ENCODE measurements at places on chromosomes 13 and 19.

DNA sequence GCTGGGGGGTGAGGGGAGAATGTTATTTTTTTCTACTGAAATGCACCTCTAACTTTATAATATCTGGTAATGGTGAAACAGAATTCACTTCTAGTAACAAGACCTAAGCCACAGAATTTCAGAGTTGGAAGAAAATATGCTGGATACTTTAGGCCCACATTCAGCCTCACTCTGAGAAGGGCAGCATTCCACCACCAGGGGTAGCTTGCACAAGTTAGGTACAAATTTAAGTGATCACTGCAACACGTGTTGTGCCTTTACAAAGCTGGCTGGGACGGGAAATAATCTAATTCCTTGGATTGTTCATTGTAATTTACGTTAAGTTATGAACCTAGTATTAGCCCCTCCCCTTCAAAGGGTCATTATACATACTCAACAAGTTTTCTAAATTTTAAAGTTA, 192.3 kb downstream of the RGCC start:
- no peak for DNase-seq

DNA sequence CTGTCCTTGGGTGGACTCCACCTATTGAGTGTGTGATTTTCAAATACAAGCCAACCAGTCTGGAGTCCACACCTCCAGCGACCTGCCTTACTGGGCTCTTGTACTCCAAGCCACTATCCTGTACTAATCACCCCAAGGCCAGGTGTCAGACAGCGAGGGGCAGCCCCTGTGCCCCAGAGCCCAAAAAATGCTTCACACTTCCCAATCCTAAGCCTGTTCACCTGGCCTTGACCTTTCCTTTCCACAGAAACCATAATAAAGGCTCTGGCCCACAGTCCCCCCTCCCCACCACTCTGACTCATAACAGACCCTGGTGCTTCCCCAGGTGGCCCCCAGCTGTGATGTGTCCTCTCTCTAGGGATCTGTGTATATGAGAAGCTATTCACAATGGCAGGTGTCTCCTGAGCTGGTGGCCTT, 3.9 kb downstream of the CD209 start:
- DNase-seq = no peak

GRCh38 chr19:29485293-29485692, 40.5 kb upstream of the VSTM2B start:
- DNase-seq = no peak

DNA sequence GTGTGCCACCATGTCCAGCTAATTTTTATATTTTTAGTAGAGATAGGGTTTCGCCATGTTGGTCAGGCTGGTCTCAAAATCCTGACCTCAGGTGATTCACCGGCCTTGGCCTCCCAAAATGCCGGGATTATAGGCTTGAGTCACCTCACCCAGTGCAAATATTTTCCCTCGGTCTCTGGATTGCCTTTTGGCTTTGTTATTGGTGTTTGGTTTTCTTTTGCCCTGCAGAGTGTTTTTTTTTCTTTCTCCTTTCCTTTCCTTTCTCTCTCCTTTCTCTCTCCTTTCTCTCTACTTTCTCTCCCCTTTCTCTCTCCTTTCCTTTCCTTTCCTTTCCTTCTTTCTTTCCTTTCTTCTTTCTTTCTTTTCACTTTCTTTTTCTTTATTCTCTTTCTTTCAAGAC, 33.2 kb downstream of the KDM4B start:
- no peak for DNase-seq

- no peak for DNase-seq
Observed at GRCh38 chr13:76647550-76647949, 238.7 kb downstream of the KCTD12 start.

DNA sequence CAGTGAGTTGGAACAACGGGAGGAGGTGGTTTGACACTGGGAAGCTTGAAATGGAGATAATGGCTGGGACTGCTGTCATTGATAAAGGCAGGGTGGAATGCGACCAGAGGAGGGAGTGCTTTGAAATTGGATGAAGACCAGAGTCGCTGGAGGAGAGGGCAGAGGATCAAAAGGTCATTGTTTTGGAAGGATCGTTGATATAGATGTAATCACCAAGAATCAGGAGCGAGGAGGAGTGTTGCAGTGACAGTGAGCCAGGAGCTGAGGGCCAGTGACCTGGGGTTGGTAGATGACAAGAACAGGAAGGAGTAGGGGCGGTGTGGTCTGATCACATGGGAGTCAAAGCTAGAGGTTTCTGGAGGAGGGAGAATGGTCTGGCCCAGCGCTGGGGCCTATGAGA, 25.3 kb downstream of the TM9SF2 start:
- DNase-seq = no peak

DNA sequence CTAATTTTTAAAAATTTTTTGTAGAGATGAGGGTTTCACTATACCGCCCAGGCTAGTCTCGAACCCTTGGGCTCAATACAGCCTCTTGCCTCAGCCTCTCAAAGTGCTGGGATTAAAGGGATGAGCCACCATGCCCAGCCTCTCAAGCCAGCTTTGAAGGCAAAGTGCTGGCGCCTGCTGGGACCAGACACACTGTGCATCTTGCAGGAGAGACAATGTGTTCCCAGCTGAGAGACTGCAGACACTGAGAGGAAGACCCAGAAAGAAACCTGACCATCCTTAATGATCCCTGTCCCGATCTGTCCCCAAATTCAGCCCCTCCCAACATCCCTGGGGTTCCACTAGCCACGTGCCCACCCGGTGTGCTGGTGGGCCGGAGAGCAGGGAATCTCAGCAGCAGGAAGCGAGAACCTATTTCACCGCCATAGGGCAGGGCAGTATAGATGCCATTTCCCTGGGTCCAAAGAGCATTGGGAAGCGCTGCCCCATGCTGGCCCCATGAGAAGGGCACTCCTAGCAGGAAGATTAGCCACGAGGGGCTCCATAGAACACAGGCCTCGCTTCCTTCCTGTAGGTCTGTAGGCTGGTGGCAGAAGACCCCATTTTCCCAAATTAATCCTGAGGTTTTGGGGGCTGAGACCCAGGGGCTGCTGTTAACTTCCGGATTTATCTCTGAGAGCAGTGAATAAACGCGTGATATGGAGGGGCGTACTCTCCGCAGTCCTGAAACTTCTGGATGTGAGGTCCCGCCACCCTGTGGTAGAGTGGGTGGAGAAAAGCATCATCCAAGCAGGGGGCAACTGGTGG, 968 bp downstream of the RAVER1 start:
- DNase-seq = no peak

GRCh38 chr13:91270031-91270430, 77.5 kb upstream of the MIR17HG start:
- DNase-seq = no peak

DNA sequence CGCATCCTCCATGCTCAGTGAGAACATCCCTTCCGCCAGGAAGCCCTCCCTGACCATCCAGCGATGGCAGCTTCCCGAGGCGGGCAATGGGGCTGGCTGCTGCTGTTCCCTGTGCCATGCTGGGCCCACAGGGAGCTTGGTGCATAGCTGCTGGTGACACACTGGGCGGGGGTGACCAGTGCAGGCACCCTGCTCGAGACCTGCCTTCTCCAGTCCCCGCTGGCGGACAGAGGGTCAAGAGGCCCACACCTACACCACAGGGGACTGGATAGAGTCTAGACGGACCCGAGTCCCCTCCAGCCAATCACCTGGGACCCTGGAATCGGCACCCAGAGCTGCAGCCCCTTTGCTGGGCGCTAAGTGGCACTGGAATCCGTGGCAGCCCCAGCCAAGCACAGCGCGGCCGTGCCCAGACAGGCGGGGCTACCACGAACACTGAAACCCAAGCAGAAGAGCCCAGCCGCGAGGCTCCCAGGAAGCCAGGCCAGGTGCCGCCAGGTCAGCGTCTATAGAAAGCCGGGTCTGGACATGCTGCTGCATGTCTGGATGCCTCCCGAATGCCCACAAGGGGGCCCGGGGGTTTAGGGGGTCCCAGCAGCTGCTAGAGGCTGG, 9.0 kb upstream of the TBXA2R start:
- no peak for DNase-seq

DNA sequence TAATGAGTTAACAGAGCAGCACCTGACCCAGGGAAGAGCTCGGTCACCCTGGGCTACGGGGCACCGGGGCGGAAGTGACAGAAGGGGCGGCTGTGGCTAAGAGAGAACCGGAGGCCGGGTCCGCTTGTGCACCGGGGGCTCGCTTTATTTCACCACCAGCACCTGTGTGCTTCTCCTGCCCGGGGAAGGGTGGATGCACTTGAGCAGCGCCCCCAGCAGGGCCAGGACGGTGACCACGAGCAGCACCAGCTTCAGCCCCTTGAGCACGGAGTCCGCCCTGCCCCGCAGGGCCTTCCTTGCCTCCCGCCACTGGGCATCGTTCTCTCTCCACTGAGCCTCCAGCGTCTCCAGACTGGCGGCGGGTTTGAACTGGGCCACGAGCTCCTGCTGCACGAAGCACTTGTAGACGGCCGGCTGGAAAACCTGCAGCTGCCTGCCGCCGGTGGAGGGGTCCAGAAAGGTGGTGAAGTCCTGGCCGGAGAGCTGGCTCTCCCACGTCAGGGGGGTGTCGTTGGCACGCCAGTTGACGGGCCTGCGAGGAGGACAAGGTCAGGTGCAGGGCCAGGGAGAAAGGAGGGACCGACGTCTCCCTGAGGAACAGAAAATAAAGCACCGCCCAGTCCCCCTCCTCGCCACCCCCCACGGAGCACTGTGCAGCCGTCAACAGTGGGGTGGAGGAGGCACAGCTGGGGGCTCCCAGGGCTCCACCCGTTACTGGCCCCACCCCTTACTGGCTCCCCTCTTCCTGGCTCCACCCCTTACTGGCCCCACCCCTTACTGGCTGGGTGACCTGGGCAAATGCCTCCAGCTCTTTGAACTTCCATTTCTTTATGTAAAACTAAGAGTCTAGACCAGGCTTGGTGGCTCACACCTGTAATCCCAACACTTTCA, 3.6 kb downstream of the FAM187B start:
- no peak for DNase-seq

All from SIG-M5 (cell line).